ENCODE measurements at places on chromosomes 5 and 9. TPM values are rescaled to one million over a fixed set of nuclear protein-coding genes. Genes with fewer than 3 reads are reported as not detected.

DNA sequence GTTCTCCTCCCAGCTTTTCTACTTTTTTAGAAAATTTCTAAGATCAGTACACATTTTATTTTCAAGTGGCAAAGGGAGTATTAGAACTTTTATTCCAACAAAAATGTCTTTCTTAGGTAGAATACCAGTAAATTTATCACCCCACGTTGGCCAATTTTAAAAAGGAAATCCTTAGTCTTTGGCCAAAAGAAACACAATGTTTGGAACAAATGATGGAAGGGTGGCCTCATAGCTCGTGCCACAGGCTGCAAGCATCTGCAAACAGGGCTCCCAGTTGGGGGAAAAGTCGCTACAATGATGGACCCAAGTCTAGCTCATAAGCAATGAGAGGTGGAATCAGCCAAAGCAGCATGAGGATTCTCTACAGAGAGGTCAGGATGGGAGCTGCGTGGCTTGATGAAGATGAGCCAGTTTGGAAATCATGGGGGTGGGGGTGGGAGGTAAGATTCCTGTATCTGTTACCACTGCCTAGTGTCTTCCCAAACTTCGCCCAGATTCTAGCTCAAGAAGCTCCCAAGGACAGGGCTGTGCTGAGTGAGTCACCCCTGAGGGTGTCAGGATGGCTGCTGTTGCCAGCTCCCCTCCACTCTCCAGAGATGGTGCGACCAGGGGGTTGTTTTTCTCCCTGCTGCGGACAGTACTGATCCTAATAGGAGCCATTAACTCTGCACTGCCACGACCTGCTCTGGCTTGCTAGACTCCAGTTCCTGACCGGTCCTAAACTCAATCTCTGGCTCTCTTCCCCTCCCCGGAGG is 75.6 kb downstream of the DCP2 start:
- H3K27me3 ChIP-seq: no peaks in the 10 kb centered on the region
- H3K4me3 ChIP-seq: no peak overlapping the region
- H3K4me1 ChIP-seq: peaks cover 12% of the 10 kb centered on the region
- DNase-seq: no peak

- no peaks in the 10 kb centered on the region for H3K36me3 ChIP-seq
- no peaks in the 10 kb centered on the region for H3K27me3 ChIP-seq
- H3K4me1 ChIP-seq: no peaks in the 10 kb centered on the region
- no peak overlapping the region for H3K27ac ChIP-seq
- no peak overlapping the region for H3K4me3 ChIP-seq
These were observed 87.0 kb downstream of the IQGAP2 start for GRCh38 chr5:76489877-76490688.

DNA sequence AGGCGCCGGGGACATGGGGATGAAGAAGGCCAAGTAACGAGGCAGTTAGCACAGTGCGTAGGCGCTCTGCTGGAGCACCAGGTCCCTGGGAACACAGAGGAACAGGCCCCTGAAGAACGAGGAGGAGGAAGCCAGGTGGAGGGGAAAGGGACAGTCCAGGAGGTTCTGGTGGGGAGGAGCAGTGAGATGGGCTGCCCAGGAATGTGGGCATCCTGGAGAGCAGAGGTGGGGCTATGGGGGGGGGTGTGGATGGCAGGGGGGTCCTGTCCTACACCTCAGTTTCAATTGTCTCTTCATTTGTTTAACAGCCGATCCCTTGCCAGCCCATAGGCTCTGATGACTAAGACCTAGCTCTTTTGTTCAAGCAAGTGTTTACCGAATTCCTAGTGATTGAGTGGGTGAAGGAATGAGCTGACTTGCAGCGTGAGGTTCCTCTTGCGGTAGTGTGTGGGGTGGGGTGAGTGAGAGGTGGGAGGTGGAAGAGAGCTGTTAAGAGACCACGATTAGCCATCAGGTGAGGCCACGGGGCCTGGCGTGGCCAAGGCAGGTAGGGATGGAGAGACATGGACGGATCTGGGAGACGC is 8.4 kb upstream of the PHYHD1 start:
- H3K36me3 ChIP-seq: peaks cover 45% of the 10 kb centered on the region
- peaks cover 3% of the 10 kb centered on the region for H3K4me1 ChIP-seq
- DNase-seq: no peak

DNA sequence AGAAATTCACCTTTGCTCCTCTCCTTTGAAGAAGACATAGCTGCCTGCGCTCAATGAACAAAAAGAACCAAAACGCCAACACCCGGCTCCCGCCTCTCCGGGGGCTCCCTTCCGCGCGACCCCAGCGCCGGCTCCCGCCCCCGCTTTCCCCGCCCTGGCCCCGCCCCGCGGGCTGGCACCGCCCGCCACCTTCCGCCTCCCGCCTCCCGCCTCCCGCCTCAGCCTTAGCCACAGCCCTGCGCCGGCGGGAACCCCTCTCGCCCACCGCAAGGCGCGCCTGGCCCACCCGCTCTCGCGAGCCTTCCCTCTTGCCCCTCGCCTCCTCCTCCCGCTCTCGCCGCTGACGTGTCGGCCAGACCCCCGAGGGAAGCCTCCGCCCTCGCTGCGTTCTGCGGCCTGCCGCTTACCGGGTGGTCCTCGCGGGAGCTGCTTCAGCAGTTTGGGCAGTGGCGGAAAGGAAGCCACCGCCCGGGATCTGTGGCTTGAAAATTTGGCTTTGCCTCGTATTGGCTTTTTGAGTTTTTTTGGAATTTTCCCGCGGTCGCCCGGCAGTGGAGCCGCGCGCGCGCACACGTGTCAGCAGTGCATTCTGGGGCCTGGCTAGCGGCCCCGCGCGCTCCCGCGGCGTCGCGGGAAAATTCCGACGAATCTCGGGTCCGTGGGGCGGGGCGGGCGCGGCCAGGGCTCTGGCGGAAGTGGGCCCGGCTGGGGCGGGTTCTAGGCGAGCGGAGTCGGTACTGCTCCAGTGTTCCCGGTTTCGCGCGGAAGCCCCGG is at the start of gene FANCC:
Gene FANCC (minus strand): TSS at position 591 of the 774 bp plus-strand sequence. CDS start 68,418 bp downstream, outside the sequence.
- peak within 1 kb of the TSS; percentile 74 for H3K4me3 ChIP-seq
- peaks cover 5% of the 10 kb centered on the region for H3K4me1 ChIP-seq
- no peaks in the 10 kb centered on the region for H3K27me3 ChIP-seq
- no peaks in the 10 kb centered on the region for H3K36me3 ChIP-seq
- peak; percentile 87 for DNase-seq

DNA sequence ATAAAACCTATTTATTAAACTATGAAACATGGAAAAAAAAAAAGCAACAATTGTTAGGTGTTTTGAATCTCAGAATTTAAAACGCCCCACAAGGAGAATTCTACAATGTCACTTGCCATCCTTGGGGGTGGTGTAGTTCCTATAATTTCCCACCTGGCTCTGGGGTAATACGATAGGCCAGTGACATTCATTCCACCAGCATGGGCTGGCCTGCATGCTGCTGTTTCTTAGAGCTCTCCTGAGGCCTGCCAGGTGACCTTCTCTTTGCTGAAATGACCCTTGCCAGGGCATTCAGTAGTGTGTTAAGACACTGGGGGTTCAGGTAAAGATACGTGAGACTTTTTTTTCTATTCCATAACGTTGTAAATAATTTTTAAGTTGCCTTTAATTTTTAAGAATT is 10.0 kb upstream of the ARHGEF28 start:
- DNase-seq: no peak
- H3K27ac ChIP-seq: no peak overlapping the region
- no peaks in the 10 kb centered on the region for H3K27me3 ChIP-seq
- H3K4me1 ChIP-seq: no peaks in the 10 kb centered on the region
- H3K36me3 ChIP-seq: no peaks in the 10 kb centered on the region

RFX3 gene
- total RNA-seq: 20.8 TPM

GRCh38 chr5:139413153-139413552 is 9.3 kb upstream of the SPATA24 start:
- no peak overlapping the region for H3K4me3 ChIP-seq
- no peaks in the 10 kb centered on the region for H3K27me3 ChIP-seq
- DNase-seq: no peak
- no peaks in the 10 kb centered on the region for H3K36me3 ChIP-seq
- peaks cover 12% of the 10 kb centered on the region for H3K4me1 ChIP-seq

DNA sequence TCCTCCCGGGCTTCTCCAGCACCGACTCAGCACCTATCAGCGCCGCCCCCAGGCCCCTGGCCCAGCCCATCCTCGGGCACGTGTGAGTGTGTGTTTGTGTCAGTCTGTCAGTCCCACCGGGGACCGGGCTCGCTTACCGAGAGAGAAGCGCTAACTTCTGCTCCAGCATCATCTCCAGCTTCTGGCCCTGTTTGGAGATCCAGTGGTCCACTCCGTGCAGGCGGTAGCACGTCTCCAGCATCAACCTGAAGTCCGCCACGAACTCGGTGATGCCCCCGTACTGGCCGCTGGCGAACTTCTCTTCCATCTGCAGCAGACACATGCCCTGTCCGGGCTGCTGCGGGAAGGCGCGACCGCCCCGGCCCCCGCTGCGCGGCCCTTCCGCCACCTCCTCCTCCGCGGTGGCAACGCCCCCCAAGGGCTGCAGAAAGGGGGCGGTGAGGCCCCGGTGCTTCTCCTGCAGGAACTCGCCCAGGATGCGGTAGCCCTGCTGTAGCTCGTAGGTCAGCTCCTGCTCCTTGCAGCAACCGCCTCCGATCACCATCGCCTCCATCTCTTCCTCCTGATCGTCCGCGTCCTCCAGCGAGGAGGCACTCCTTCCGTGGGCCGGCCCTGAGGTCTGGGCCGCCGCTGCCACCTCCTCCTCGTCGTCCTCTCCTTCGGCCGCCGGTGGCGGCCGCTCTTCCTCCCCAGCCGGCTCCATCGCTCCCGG is 8.2 kb downstream of the RANBP6 start:
- peak; percentile 68 for DNase-seq
- no peaks in the 10 kb centered on the region for H3K27me3 ChIP-seq
- no peaks in the 10 kb centered on the region for H3K36me3 ChIP-seq
- peak overlapping the region; percentile 99 for H3K27ac ChIP-seq
- H3K4me1 ChIP-seq: peaks cover 23% of the 10 kb centered on the region
- H3K4me3 ChIP-seq: peak overlapping the region; percentile 90

DNA sequence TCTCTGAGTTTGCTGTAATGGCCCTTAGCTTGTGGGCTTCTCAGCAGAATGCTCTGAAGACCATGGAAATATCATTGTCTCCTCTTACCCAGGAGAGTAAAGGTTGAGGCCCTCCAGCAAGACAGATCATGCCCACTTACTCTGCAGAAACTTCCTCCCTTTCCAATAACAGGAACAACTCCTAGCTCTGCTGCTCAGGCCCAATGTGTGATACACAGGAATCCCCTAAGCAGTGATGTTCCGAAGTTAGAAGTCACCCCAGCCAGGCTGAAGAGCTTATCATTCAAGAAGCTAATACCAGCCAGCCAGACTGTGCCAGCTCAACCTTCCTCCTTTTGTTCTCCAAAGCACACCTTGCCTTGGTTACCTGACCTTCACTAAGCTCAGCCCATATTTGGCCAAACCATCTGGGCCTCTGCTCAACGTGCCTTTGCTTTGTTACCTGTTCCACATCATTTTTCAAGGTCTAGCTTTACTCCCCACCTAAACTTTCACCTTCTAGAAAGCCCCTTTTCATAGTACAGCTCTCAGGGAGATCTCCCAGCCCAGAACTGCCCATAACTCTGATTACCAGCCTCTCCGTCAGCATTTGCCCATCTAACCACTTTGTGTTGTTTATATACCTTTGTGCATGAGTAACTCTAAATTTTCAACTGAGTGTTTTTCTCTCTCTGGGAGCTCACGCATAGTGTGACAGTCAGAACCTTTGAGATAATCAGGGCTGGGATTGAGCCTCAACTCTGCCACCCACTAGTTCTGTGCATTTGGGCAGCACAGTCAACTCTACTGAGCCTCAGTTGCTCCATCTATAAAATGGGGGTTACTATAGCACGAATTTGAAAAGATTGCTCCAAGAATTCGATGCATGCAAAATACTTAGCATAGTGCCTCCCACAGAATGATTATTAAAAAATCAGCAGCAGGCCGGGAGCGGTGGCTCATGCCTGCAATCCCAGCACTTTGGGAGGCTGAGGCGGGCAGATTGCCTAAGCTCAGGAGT is 107.6 kb upstream of the CPEB4 start:
- no peak for DNase-seq
- no peaks in the 10 kb centered on the region for H3K4me1 ChIP-seq
- H3K27me3 ChIP-seq: no peaks in the 10 kb centered on the region
- peak overlapping the region; percentile 57 for H3K27ac ChIP-seq
- no peak overlapping the region for H3K4me3 ChIP-seq
